ENCODE measurements at places on chromosomes 2 and 18.

DNA sequence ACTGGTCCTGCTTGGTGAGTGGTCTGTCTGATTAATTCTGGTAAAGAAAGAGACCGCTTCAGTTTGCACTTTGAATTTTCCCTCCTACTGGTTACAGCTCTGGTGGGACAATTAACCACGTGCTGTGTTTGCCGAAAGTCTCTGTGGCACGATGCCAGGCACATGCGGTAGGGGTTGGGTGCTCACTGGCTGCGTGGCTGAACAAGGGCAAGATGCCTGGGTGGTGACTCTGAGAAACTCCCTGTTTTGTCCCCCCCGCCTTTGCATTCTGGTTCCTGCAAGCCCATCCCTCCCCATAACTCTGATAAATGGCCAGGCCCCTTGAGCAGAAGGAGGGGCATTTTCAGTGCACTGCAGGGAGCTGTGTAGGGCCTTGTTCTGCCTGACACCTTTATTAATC, 206.1 kb downstream of the TFCP2L1 start:
- no peak for DNase-seq

DNA sequence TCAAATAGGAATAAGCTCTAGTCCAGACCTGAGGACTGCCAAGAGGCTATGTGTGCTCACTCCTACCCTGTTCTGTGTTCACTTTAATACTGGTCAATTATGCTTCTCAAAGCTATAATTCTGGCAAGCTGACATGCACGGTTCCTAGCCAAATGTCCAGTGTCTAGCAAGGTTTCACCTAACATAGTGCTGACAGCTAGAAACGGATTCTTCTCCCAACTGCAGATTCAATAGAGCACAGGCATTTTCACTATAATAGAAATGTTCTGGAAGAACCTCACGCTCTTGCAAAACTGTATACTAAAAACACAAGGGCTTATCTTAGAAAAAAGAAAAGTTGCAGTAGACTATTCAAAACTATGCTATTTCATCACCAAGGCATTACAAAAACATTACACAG, 45.1 kb downstream of the HDAC4 start:
- no peak for DNase-seq

DNA sequence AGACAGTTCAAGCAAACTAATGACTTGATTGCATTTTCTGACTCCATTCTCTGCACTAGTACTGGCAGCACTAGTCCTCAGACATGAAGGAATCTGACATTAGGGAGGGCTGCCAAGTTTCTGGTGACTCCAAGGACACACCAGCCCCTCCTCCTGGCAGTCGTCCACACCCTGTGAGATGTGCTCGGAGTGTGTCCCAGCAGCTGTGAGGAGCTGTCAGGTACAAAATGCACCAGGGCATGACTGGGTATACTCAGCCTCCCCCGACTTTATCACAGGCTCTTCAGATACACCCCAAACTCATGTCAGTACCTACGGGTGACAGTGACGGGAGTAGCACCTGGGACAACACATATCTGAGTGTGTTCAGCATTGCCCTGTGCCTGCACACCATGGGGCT, 43.1 kb downstream of the EDAR start:
- DNase-seq: no peak

DNA sequence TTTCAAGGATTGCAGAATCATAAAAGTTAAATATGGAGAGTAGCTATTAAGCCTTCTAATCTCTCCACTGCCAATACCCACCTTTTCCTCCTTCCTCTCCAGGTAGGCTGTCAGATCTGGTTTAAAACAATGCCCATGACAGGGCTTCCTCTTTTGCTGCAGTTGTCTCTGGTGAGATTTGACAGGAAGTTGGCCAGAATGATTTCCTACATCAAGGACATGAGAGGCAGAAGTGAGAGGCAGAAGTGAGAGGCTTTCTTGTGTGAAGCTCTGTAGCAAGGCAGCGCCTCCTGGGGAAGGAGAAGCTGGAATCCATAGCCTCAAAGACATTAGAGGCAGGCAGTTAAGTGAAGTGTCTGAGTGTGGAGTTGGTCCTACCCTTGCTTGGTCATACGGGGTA, 385.7 kb downstream of the HRH4 start:
- no peak for DNase-seq

DNA sequence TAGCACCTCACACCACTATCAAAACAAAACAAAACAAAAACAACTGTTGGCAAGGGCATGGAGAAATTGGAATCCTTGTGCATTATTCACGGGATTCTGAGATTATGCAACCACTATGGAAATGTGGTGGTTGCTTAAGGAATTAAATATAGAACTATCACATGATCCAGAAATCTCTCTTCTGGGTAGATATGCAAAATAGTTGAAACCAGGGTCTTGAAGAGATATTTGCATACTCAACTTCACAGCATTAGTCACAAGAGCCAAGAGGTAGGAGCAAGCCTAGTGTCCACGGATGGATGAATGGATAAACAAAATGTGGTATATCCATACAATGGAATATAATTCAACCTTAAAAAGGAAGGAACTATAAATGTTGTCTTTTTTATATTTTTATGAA, 7.0 kb downstream of the TMEM131 start:
- no peak for DNase-seq

DNA sequence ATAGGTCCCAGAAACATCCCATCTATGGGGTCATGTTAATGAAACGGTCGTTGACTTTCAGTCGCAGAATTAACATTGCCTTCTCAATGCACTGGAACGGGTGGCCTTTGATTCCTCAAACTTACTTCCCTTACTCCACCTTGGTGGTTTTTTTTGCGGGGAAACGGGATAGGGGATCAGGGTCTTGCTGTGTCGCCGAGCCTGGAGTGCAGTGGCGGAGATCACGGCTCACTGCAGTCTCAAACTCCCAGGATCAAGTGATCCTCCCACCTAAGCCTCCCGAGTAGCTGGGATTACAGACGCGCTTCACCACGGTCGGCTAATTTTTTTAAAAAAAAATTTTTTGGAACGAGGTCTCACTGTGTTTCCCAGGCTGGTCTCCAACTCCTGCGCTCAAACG, 754 bp downstream of the ATG16L1 start:
- DNase-seq: no peak
